ENCODE measurements at places on chromosomes 4 and X.

DNA sequence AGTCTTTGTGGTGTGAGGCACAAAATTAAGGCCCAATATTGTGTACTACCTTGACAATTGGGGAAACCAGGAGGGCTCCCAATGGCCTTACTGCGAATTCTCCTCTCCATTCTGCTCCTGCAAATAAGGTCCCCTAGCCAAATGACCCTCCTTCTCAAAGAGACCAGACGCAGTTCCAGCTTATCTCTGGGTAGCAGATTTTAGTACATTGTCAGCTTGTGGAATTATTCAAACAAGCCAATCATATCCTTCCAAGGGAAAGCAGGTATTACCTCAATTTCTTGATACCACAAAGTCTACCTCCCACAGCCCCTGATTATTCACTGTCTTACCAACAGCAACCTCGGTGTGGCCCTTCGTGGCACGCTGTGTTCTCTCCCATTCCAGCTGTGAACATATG, 7.8 kb upstream of the ZBTB33 start:
- DNase-seq, result no peak

DNA sequence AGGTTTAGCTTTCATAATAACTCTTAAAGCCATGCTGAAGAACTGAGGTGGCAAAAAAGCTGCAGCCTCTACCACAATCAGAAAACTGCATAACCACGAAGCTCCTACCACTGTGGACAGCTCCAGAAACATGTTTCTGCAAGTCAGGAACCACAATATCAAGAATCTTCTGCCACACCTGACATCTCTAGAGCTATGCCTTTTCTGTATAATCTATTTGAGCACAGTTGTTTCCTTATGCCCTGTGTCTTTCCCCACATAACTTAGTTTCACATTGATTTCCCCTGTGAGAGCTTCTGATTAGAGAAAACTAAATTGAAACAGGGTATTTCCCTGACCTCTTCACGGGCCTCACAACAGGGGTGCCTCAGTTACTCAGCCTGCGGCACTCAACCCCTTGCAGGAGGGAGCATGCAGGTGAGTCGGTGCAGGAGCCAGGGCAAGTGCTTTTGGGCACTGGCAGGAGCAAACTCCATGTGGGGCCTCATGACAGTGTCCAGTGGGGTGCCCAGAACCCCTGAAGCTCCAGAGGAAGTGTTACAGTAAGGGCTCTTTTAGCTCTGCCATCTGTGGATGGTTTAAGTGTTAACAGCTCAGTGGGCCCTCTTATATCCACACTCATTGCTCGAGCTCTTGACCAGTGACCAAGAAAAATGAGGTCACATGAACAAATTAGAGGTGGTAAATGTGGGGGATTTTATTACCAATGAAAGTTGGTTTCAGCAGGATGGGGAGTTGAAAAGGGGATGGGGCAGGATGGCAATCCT, 132.8 kb upstream of the BMP3 start:
- no peak for DNase-seq

GRCh38 chr4:37471971-37472370, 214.2 kb downstream of the RELL1 start:
- no peak for DNase-seq

DNA sequence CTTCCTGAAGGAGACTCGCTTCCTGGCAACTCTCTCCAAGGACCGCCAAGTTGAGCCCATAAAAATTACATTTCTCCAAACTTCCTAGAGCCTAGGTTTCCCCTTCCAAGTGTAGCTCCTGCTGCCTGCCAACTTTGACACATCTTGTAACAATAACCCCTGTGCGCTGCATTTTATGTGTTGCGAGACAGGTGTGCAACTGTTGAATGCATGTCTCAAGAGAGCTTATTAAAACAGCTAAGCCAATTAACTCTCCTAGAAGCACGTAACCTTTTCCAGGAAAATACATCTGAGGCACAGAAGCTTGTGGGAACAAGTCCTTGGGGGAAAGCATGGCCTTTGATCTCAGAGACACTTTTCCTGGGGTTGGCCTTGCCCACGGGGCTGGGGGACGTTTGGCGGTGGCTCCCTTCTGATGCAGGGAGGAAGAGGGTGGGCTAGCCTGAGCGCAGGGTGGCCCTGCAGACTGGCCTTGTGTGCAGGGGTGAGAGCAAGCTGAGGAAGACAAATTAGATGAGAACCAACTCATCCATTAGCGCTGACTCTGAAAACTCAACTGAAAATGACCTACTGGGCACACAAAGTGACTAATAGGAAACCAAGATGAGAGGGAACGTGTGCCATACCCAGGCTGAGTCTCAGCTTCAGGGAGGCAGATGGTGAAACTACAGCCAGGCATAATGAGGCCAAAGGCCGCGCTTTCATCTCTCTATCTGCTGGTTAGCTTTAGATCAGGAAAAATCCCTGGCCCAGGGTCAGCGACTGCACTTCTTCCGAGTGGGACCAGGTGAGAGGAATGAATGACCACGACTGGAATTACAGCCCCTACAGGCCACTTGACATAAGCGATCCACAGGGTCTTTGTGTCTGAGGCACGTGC, 75.3 kb downstream of the ENPP6 start:
- no peak for DNase-seq

GRCh38 chr4:124199755-124200154, 512.8 kb downstream of the ANKRD50 start:
- no peak for DNase-seq

Measured in cerebellar nuclear complex (tissue), 1 donor.